ENCODE measurements at places on chromosomes 6 and 20.

GRCh38 chr6:81643156-81643555 is 109.3 kb downstream of the TENT5A start:
- no peak for DNase-seq

GRCh38 chr6:119426619-119427018 is 77.1 kb upstream of the MAN1A1 start:
- no peak for DNase-seq

DNA sequence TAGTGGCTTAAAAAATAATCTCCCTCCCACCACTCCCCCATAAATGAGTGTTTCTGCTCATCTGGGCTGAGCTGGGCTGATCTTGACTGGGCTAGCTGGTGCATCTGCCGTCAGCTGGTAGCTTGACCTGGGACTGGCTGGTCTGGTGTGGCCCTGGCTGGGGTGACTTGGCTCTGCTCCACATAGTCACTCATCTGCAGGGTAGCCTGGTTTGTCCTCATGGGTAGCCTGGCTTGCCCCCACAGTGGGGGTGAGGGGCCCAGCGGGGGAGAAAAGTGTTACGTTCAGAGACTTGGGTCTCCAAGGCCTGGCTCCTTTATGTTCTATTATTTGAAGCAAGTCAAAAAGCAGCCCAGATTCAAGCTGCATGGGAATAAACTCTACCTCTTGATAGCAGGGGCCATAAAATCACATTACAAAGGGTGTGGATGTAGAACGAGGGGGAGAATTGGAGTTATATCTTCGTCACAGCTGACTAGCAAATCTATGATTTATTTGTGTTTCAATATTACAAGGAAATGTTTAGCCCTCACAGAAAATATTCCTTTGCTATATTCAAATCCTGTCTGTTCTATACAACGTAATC is 32.9 kb downstream of the EDN3 start:
- no peak for DNase-seq

GRCh38 chr20:63218701-63219446 is 2.9 kb upstream of the YTHDF1 start:
- DNase-seq, result no peak

DNA sequence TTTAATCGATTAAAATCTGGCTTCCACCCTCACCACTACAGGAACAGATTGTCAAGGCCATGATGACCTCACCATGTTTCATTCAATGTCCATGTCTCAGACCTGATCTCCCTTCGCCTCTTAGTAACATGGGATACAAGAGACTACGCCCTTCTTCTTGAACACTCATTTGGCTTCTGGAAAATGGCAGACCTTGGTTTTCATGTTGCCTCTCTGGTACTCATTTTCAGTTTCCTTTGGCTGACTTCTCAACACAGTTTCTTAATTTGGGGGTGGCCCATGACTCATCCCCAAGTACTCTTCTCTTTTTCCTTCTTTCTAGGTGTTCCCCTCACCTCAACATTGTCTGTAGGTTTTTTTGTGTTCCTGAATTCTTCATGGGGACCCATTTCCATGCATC is 22.7 kb downstream of the TMX4 start:
- no peak for DNase-seq

DNA sequence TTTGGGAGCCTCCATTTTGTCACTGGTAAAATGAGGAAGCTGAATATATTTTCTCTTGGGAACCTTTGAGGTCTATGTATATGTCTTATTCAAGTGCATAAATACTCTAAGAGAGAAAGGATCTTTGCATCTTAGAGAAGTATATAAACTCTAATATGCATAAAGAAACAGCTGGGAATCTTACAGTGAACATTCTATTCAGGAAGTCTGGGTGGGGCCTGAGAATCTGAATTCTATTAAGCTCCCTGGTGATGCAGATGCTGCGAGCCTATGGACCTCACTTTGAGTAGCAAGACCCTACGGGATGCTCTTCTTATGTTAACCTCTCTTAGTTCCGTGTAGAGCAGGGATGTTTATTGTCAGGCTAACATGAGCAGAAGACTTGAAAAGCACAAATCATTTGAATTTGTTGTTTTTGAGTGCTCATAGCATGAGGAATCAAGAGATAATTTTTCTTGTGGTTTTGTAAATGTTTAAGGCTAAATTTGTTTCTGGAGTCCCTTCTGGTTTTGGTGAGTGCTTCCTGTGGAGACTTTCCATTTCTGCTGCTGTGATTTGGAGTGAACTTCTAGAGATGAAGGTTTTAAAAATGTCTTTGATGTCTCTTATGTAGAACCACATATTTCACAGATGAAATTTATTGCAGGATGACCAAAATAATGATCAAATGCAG is 281.2 kb upstream of the JAG1 start:
- no peak for DNase-seq

GRCh38 chr20:9571783-9572182 is 57.4 kb downstream of the LAMP5 start:
- no peak for DNase-seq

GRCh38 chr6:14674458-14674857 is 556.9 kb downstream of the CD83 start:
- DNase-seq, result no peak

DNA sequence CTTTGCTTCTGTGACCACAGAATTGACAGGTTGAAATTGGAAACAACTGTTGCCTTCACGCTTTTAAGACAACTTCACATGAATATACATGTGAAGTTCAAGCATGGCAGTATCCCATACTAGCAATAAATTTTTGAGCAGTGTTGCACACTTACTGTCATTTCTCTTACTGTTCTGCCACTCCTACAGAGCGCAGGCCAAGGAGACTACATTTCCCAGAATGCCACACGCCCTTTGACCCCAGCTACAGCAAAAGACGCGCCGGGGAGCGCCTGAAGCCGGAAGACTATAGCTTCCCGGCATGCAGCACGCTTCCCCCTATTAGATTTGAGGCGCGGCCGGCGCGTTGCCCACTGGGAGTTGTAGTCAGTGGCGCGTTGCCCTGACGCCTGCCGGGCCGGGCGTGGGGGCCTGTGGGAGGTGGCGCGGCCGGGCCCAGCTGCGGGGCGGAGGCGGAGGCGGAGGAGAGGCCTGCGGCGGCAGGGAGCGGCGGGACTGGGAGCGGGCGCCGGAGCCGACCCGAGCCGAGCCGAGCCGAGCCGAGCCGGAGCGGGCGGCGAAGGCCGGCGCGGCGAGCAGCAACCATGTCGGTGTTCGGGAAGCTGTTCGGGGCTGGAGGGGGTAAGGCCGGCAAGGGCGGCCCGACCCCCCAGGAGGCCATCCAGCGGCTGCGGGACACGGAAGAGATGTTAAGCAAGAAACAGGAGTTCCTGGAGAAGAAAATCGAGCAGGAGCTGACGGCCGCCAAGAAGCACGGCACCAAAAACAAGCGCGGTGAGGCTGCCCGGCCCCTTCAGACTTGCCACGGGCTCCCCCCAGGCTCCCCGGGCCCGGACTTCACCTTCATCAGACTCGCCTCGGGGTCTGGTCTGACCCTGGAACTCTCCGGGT is at the start of gene CHMP4B:
TSS of gene CHMP4B (plus strand) at position 464 of the 891 bp plus-strand sequence. CDS start at position 585, 121 bp downstream.
- peak; percentile 100 for DNase-seq

- DNase-seq, result no peak
These were observed 14.2 kb upstream of the SHLD1 start for GRCh38 chr20:5735845-5736510.

DNA sequence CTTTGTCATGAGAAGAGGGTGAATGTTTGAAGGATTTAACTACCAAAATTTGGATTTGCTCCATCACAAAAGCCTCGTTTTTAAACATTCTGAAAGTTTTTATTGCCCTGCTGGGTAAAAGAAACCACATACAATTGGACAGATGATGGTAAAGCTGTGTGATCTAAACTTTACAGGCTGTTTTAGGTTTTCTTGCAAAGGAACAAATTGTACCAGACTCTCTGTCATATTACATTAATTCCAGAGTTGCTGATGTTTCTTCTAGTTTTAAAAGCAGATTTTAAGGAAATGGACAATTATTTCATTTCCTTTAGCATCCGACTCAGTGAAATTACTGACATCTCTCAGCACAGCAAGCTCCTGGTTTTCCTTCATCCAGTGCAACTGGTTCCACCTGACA is 53.2 kb downstream of the CRYBG1 start:
- no peak for DNase-seq

- no peak for DNase-seq
These were observed 9.3 kb upstream of the LAMA5 start for GRCh38 chr20:62376112-62377063.

GRCh38 chr6:163889904-163890514 is 475.5 kb downstream of the QKI start:
- no peak for DNase-seq

DNA sequence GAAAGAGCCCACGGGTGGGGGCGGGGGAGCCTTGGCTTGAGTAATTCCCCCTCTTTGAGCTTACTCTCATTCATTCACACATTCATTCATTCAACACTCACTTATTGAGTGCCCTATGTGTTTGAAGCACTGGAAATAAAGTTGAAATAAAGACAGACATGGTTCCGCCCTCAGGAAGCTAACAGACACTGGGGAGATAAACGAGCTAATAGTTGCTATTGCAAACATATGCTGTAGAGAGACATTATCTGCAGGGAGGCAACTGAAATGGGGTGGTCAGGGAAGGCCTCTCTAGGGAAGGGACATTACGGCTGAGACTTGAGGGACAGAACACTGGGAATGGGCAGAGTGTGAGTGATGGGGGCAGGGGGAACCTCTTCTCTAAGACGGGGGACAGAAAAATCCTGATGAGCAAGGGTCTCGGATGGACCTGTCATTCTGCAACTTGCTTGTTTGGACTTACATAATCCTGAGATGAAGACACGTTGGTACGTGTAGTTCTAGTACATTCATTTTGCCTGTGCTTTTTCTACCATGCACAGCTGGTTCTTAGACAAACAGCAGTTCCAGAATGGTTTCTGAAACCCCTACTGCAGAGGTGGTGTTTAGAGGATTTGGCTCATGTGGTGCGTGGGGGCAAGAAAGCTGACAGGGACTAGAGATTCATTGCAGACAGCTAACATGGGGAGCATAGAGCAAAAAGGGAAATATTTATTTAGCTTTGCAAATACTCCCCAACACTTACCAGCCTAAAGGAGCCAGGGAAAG is 71.1 kb upstream of the BLCAP start:
- no peak for DNase-seq

GRCh38 chr20:46282669-46283068 is 25.6 kb downstream of the CDH22 start:
- DNase-seq, result no peak

GRCh38 chr6:5359417-5359816 is 98.1 kb downstream of the FARS2 start:
- DNase-seq, result no peak

DNA sequence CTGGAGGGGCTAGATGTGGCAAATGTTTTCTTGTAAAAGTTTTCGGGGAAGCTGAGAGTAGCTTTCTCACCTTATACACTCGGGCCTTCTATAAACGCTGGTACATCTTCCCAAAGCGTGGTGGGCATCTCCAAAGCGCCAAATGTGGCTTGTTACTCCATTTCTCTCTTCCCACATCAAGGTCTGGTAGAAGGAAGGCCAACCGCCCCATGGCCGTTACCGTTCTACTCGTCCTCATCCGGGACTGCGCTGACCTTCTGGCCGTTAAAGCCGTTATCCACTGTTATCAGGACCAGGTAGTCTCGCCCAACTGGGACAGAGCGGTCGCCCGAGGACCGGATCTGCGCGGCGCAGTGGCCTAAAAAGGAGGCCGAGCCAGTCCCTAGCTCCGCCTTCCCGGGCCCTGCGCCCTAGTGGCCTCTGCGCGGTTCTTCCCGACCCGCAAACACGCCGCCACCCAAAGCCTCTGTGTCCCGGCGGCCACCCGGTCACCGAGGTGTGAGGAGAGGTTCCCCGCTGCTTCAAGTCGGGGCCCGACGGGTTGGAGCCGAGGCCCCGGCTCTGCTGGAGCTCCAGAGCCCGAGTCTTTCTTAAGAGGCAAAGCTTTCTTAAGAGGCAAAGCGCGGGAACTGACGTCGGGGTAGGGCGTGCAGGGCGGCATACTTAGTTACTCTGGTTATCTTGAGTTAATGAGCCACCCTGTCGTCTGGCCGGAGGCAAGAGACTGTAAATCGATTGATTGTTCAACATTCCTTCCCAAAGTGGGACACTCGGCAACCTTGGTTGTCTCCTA is 90.5 kb downstream of the GPX5 start:
- no peak for DNase-seq

DNA sequence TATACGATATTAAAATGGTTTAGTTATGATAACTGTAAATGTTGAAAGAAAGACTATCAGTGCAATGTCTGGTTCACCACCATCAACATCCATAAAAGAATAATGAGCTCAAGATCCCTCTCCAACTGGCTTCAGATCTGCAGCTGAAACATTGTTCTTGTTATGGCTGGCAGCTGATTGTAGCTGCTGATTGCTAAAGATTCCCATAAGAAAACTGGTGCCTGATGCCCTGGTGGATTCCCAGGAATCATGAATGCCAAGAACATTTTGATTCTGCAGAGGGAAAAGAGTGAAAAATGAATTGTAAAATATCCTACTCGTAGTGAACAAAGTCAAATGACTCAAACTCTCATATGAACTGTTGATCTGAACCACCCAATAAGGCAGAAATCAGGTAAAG is 1160.2 kb downstream of the EPHA7 start:
- DNase-seq, result no peak

- DNase-seq, result no peak
These were observed 43.4 kb downstream of the RALY start for GRCh38 chr20:34037121-34037520.

Measured in lower lobe of right lung (tissue), 2 donors.